ENCODE measurements at places on chromosomes 1 and 21.

GRCh38 chr1:96016219-96016618 is 705.4 kb upstream of the PTBP2 start:
- no peak for DNase-seq

DNA sequence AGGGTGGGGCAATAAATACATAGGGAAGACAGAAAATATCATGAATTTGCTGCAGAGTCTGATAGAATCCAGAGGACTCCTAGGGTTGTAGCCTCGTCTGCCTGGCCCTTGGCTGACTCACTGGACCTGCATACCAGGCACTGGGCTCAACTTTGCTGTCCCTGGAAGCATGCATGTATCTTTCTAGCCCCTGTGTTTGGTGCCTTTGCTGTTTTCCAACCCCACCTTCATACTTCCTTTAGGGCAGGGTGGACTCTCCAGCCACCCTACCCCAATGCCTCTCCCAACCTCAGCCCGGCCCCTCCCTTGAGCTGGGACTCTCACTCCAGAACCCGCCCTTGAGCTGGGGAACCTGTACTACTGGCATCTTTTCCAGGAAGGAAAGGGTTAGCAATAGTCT is 1.2 kb downstream of the RAB25 start:
- no peak for DNase-seq

- no peak for DNase-seq
Measured at GRCh38 chr1:8083739-8084484, 57.8 kb upstream of the ERRFI1 start.

- no peak for DNase-seq
Measured at GRCh38 chr1:100861379-100861778, 33.3 kb downstream of the EXTL2 start.

DNA sequence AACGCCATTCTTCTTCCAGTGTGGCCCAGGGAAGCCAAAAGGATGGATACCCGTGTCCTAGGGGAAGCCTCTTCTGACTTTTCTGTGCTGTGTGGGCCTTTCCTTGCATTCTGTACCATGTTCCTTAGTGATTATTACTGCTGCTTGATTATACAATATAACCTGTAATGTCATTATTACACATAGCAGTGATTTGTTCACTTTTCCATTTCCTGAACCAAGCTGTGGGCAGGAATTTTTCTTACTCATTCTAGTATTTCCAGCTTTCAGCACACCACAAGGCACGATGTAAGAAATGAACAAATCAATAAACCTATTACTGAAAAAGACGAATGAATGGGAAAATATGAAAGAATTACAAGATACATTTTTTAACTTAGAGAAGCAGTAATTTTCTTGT is 8.4 kb upstream of the USP33 start:
- DNase-seq, result no peak

DNA sequence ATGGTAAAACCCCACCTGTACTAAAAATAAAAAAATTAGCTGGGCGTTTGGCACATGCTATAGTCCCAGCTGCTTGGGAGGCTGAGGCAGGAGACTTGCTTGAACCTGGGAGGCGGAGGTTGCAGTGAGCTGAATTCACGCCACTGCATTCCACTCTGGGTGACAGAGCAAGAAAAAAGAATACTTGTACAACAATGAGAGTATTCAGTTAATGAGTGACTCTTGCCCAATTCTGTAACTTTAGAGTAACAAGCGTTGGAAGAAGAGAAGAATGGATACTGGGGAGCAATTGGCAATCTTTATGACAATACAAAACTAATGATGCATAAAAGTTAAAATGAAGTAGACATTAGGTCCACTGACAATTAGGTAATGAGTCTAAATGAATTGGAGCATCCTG is 10.5 kb downstream of the ANXA9 start:
- DNase-seq, result no peak

GRCh38 chr1:222654849-222655248 is 37.0 kb downstream of the MIA3 start:
- DNase-seq, result peak; percentile 73

DNA sequence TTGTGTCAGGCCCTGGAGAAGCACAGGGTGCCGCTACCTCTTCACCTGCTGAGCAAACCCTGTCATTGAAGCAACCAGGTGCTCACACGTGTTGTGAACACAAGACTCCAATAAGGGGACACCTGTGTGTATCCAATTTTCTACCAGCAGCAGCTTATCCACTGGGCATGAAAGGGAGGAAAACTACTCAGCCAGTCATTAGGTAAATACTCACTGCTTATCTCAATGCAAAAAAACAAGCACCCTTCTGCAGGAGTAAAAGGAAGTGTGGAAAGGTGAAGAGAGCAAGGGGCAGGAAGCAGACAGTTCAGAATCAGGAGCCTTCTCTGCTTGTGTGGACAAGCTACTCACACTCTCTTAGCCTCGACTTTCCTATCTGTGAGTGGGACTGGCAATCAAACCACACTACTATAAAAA is 148.9 kb downstream of the ETS2 start:
- DNase-seq, result no peak

GRCh38 chr1:187696073-187696472 is 867.3 kb downstream of the PLA2G4A start:
- no peak for DNase-seq

DNA sequence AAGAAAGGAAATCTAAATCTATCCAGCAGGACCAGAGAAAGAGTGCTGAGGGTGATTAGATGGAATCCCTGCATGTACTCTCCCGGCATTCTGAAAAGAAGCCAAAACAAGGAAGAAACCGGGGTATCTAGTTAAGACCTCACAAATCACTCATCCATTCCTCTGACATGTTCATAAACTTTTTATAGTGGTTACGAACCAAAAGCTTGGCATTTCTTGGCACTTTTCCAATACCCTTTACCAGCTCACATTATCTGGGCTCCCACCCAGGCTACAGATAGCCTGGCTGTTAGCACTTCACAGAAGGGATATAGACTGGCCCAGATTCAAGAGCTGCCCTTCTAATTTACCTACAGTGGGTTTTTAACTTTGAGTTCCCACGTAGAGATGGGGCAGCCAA is 1.8 kb upstream of the C1orf74 start:
- DNase-seq, result no peak

GRCh38 chr1:97144527-97144926 is 422.9 kb downstream of the PTBP2 start:
- DNase-seq, result no peak

- no peak for DNase-seq
Measured at GRCh38 chr1:51946300-51946699, 44.2 kb downstream of the RAB3B start.

GRCh38 chr1:229889031-229889517 is 178.0 kb upstream of the GALNT2 start:
- DNase-seq, result no peak

DNA sequence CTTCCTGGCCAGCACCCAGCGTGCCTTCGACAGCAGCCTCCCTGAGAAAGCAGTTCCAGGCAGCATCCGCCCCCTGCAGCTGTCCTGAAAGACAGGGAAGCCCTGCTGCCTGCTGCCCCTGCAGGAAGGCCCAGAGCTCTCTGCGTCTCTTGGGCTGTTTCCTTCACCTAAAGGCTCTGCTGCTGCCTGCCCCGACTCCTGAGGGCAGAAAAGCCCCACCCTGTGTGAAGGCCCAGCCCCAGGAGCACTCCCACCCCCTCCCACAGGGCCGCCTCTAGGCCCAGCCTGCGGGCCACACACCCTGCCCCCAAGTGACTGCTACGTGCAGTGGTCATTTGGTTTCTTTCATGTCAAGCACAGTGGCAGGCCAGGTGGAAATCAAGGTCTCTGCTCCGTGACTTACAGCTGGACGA is 12.4 kb downstream of the RIPK4 start:
- DNase-seq, result no peak

GRCh38 chr1:185533596-185533995 is 200.6 kb upstream of the HMCN1 start:
- no peak for DNase-seq

DNA sequence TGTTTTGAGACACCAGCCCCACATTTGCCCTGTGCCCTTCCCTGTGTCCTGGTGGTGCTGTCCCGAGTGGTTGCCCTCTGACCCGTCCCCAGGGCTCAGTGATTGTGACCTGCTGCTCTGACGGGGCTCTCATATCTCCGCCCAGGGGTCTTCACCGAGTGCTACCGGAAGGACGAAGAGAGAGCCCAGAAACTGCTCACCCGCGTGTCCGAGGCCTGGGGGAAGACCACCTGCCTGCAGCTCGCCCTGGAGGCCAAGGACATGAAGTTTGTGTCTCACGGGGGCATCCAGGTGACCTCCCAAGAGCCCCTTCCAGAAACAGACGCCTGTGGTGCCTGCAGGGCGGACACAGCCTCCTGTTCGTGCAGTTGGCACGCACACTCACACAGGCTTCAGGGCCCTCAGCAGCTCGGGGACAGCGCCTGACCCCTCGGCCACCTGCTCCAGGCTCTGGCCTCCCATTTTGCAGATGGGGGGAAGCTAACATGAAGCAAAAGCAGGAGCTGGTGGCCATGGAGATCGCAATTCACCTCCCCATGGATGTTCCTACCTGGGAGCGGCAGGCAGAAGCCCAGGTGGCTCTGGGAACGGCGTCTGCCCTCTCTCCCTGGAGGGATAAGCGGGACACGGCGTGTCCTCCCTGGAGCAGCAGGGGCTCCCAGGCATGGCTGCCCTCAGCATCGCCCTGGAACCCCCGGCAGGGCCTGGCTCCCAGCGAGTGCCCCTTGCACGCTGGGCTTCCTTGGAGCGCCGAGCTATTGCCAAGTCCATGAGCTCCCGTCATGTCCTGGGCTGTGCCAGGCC is 45.9 kb downstream of the TRPM2 start:
- DNase-seq, result no peak

- DNase-seq, result no peak
Measured at GRCh38 chr21:45283035-45283610, 4.6 kb downstream of the POFUT2 start.

DNA sequence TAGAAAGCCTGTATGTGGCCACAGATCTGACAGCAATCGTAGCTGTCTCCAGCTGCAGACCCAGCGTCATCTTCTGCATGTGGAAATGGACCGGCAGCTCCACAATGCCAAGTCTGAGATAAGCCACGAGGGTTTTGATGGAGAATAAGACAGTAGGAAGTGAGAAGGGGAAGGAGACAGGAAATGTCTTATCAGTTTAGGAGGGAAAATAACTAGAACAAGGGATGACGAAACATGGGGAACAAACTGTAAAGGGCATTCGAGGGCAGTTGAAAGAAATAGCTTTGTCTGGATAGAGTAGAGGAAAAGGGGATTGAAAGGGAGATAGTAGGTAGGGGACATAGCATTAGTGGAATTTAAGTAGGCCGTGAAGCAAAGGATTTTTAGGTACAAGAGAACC is 74.0 kb upstream of the CTTNBP2NL start:
- DNase-seq, result no peak

DNA sequence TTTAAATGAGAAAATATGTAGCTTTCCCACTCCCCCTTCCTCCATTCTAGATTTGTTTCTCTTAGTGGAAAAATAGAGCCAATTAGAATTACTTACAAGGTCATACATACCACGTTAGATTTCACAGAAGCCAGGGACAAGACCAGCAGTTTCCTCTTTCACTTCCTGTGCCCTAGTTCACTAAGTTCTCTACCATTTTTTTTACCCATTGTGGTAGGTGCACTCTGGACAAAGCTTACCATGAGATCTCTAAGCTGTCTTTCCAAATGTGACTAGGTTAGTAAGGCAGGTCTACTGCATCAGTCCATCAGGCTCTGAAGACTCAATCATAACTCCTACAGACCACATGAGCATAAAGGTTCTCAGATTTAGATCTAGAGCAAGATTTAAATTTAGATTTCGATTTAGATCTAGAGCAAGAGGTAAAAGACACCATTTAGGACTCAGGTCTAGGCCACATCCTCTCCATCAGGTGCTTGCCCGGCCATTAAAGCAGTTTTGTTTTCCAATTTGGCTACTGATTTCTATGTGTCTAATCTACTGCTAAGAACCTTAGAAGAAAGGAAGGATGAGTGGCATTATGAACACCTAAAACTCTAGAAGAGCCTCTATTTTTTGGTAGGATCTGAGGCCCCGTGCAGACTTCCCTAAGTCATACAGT is 235.3 kb downstream of the FAF1 start:
- DNase-seq, result no peak

DNA sequence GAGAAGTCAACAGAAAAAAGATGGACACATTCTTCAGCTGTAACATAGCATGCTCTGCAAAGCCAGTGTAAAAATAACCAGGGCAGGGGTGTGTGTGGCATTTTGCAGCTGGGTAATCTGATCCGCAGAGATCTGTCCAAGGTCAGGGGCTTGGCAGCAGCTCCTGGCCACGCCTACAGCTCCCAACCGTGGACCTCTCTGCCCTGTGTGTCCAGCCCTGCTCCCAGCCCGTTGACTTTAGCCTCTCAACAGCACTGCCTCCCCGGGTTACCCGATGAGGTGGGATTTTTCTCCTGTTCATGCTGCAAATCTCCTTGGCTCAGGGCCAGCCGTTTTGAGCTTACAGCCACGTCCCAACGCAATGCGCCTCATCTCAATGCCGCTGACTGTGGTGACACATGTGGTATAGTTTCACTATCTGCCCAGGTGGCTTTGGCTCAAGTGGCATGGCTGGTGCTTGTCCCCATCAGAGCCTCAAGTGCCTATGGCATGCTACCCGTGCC is 68.1 kb downstream of the VWA5B1 start:
- DNase-seq, result no peak

DNA sequence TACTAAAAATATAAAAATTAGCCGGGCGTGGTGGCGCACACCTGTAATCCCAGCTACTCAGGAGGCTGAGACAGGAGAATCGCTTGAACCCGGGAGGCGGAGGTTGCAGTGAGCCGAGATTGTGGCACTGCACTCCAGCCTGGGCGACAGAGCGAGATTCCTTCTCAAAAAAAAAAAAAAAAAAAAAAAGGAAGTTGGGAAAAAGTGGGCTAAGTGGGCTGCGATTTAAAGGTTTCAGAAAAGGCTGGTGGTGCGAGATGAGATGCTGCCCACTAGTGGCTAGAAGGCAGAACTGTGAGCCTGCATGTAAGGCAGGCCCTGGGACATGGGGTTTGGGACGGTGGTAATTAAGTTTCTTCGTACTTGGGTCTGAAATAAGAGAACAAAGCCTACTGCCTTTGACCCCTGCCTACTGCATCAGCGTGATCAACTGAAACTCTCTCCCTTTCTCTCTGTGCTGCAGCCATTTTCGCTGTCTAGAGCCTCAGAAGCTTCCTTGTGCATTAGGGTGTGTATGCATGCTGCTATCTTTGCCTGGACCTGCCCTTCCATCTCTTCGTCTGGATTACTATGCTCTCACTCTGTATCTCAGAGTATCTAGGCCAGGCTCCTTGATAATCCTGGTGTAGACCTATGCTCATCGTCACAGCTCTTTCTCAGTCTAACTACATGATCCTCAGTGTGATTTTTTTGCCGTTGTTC is 12.4 kb downstream of the FMOD start:
- peak; percentile 64 for DNase-seq

DNA sequence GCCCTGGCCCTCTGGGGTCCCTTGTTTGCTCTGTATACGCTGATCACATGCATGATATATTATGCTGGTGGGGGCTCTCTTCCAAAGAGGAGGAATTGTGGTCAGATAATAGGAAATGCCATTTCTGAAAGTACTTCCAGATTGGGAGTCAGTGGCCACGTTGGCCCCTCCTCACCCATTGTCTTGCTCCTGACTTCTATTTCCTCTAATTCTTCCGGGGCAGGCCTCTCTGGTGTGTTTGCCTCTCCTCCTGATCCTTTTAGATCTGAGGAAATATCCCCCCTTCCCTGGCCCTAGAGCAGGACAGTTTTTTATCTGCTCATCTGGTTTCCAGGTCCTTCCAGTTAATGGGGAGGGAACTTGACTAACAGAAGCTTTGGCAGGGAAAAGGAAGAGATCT is 2.9 kb downstream of the VANGL2 start:
- DNase-seq, result no peak
